ENCODE measurements at places on chromosomes 3 and 15. TPM values are rescaled to one million over a fixed set of nuclear protein-coding genes. Genes with fewer than 3 reads are reported as not detected.

DNA sequence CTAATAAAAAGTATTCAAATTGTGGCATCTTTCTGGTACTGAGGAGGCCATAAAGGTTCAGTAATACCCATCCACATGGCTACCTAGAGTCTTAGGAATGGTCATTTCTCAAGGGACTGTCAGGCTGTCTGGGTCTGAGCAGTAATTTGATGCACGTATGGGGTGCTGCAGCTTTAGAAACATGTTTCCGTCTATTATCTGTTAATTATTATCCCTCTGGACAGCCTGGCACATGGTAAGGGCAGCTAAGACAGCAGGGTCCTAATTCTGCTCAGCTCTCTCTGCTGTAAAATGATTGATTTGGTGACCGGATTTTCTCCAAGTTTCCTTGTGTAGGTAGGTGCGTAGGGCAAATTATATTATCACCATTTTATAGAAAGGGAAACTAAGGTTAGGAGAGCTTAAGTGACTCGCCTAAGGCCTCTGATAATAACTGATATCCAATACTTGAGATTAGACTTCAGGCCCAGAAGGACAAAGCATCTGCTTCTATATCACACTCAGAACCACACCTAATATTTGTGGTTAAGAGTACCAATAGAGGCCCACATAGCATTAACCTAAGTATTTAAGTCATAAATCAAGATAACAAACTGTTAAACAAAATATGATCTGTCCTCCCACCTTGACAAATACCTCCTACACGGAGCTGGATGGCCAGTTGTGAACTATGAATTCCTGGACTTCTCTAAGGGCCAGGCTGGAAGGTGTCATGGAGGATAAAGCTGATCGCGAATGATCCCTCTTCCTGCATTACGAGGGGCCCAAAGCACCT, 2.9 kb upstream of the RAP2B start:
- no peak for DNase-seq

DNA sequence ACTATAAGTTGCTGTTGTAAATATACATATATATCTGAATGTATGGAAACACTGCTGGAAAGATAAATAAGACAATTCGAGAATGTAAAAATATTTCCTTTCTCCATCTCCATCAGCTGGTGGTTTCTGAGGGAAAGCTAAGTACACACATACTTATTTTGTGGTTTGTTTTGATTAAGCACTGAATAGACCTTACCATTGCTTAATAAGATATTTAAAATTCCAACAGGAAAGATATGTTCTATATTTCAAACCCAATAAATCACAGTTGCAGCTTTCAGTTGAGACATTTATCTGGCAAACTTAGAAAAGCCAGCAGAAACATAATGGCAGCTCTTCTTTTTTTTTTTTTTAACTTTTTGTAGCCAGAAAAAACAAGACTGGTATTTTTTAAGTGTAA, 160.4 kb downstream of the VGLL3 start:
- no peak for DNase-seq

DNA sequence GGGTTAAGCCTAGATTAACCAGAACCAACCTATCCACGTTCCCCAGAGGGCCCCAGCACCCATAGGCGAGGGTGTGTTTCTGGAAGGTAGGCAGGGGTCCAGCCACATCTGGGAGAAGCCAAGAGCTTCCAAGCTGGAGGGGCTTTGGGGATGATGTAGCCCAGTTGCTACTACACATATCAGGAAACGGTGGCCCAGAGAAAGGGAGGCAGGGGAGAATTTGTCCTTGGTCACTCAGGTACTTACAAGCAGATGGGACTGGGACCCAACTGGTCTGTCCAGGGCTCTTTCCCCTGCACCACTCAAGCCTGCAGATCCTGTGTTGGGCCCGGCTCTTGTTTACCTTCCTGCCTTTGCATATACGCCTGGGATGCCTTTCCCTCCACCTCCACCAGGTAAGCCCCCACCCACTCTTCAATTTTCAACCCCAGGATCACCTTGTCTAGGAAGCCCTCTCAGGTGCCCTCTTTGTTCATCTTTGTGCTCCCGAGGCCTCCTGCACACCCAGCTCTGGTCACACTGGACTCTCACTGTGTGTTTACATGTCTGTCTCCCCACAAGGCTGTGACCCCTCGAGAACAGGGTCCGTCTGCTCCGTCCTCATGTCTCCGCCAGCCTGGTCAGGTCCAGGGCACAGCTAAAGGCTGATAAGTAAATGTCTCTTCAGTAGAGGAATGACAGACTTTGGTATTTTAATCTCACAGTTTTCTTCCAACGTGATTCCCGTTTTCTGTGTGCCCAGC, 204.4 kb upstream of the LINGO1 start:
- no peak for DNase-seq

CCR3 gene
- not detected for total RNA-seq

All from left ventricle myocardium inferior (tissue), 1 donor.